ENCODE measurements at places on chromosomes 5 and 9. TPM values are rescaled to one million over a fixed set of nuclear protein-coding genes. Genes with fewer than 3 reads are reported as not detected.

The ANGPTL2 gene
- total RNA-seq = 112 TPM

The VPS13A gene
- total RNA-seq = 35.3 TPM

The MEGF10 gene
- 3.6 TPM for total RNA-seq

The DMGDH gene
- 2.1 TPM for total RNA-seq

The SLC46A2 gene
- total RNA-seq = 0.36 TPM

The IL31RA gene
- total RNA-seq = 0.36 TPM

The TSLP gene
- total RNA-seq = 1.2 TPM

The SPINK7 gene
- total RNA-seq = not detected

The CCNB1 gene
- total RNA-seq = 3.6 TPM

The GDNF gene
- total RNA-seq = 8.9 TPM

The POLR3G gene
- total RNA-seq = 5.8 TPM

The CD180 gene
- total RNA-seq = 0.55 TPM

The ZNF454 gene
- total RNA-seq = 2.0 TPM

The FSD1L gene
- total RNA-seq = 4.9 TPM

The ZDHHC11 gene
- 4.3 TPM for total RNA-seq

The C9orf43 gene
- not detected for total RNA-seq

The FAM120AOS gene
- 60.1 TPM for total RNA-seq

The PNPLA7 gene
- 12.2 TPM for total RNA-seq

The KCNN2 gene
- total RNA-seq = 1.8 TPM

The PCDHA7 gene
- 0.36 TPM for total RNA-seq

The PRRX2 gene
- 4.7 TPM for total RNA-seq

The KCNV2 gene
- total RNA-seq = not detected

The NSA2 gene
- total RNA-seq = 179 TPM

The CKS2 gene
- total RNA-seq = 18.9 TPM

The TPRN gene
- total RNA-seq = 4.6 TPM

The PPP1R26 gene
- total RNA-seq = 10.0 TPM

The CNTRL gene
- total RNA-seq = 13.2 TPM

The EPB41L4B gene
- 0.49 TPM for total RNA-seq

The FAT2 gene
- total RNA-seq = not detected

The PCDHGB3 gene
- total RNA-seq = 6.1 TPM

The CLIC3 gene
- not detected for total RNA-seq

The TERT gene
- not detected for total RNA-seq

The CCDC152 gene
- total RNA-seq = not detected

The NTRK2 gene
- total RNA-seq = 1.4 TPM

The CCNO gene
- total RNA-seq = not detected

The FOXE1 gene
- not detected for total RNA-seq

All from sigmoid colon (tissue), 7 donors.